ENCODE measurements at places on chromosomes 2 and 18.

DNA sequence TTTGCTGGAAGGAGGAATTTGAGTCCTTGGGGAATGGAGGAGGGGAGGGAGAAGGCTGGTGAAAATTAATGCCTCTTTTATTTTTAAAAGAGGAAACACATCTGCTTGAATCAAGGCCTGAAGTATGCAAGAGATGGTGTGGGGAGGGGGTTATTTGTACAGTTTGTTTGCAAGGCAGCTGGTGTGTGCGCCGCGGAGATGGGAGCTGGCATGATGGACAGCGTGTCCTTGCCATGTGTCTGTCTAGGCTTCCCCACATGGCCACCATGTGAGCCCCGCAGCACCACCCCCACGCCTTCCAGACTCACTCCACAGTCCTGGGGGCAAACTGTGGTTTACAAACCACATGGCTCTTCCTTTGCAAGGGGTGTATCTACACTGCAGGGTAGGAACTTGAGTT lies 154.8 kb upstream of the APCDD1 start:
- no peak for DNase-seq

- peak; percentile 38 for DNase-seq
These were observed 871 bp upstream of the ALS2 start for GRCh38 chr2:201781557-201782051.

DNA sequence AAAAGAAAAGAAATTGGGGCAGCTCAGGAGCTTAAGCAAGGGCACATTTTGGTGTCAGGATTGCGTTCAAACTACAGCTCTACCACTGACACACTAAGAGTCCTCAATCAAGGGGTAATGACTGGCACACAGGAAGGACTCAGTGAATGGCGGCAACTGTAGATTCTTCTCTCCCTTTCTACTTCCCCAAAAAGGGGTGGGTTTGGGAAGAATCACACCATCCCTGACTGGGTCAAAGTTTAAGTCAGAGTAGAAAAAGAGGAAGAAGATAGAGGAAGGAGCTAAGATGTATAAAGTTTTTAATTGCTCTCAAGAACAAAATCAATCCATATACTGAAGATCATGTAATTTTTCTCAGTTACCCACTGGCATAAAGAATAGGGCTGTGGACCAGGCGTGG lies 2.6 kb downstream of the NLRC4 start:
- DNase-seq = no peak

- DNase-seq = no peak
These were observed 96.8 kb downstream of the MTCL1 start for GRCh38 chr18:8802017-8802672.

DNA sequence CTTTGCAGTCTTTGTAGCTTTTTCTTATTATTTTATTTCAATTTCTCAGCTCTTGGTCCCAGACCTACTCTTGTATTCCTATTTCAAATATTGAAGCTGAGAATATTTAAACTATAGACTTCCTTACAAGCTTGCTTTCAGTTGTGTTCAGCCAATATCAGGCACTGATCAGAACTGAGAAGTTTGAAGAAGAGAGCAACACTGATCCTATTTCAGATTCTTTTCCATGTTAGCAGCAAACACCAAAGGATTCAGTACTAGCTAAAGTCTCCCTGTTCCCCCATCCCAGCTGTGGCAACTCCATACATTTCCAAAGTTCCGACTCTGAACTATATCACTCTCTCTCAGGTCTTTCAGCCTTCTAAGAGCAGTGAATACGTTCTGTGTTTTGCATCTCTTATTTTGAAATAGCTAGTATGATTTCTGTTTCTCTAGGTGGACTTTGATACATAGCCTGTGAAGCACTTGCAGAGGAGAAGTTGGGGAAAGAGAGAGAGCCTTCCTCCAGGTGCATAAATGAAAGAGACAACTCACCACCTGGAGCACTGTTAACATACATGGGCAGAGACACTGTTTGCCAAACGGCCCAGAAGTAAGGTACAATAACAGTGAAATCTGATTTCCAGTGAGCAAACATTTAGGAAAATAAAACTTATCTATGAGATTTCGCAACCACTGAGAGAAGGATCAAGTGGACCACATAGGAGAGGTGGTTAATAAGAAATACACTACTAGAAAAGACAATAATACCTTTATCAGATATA lies 135.0 kb upstream of the ZNF804A start:
- DNase-seq = no peak

DNA sequence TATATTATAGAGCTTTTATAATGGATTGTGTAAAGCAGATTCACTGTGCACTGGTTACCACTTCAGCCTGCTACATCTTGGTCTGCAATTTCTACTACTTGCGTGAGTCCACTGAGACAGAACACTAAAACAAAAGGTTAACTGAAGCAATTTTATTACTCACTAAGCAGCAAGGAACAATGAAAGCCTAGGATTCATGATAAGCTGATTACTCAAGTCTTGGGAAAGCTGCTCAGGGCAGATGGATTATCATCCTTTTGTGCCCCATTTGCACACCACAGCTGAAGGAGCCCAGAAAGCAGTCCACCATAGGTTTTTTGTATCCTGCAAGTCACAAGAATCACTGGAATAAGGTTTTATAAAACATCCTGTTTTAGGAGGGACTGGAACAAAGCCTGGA lies 1215.2 kb upstream of the TMEFF2 start:
- DNase-seq = no peak

DNA sequence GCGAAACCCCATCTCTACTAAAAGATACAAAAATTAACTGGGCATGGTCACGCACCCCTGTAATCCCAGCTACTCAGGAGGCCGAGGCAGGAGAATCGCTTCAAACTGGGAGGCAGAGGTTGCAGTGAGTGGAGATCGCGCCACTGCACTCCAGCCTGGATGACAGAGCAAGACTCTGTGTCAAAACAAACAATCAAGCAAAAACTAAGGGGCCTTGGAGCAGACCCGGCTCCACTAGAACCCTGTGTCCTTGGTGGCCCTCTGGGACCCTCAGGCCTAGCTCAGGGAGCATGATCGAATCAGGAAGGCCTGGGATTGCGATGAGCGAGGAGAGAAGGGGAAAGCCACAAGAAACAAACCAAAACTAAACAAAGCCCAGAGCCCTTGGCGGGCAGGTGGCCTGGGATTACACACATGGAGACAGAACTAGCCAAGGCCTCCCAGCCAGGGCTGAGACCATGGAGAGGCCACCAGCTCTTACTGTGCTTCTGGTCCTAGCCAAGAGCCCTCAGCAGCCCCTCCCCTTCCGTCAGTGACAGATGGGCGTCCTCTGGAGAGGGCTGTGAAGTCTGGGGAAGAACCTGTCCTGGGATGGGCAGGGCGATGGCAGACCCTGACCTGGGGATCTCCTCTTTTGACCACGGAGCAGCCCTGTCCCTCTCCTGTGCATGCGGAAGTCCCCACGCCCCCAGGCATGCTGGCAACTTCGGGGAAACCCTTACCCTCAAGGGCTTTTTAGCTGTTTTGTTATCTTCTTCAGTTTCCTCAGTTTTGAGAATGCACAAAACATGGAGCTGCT lies 27.4 kb upstream of the CATIP start:
- no peak for DNase-seq

- DNase-seq = no peak
These were observed 99.1 kb upstream of the UGP2 start for GRCh38 chr2:63742580-63742976.

- no peak for DNase-seq
These were observed 39.6 kb downstream of the KCTD18 start for GRCh38 chr2:200470230-200470629.

DNA sequence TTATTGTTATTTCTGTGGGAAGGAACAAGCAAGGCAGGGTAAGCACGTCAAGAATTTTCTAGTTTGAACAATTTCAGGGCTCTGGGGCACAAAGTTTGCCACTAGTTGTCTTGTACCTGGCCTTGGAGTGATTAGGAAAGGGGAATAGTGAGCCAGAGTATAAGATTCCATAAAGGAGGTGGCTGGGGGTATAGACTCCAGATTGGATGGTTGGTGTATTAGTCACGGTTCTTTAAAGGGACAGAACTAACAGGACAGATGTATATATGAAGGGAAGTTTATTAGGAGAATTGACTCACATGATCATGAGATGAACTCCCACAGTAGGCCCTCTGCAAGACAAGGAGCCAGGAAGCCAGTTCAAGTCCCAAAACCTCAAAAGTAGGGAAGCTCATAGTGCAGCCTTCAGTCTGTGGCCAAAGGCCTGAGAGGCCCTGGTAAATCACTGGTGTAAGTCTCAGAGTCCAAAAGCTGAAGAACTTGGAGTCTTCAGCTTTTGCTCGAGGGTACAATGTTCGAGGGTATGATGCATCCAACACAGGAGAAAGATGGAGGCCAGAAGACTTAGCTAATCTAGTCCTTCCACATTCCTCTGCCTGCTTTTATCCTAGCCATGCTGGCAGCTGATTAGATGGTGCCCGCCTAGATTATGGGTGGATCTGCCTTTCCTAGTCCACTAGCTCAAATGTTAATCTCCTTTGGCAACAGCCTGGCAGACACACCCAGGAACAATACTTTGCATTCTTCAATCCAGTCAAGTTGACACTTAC lies 31.5 kb upstream of the PTPRM start:
- no peak for DNase-seq

GRCh38 chr18:48942554-48943261 lies 8.1 kb downstream of the SMAD7 start:
- DNase-seq = peak; percentile 98

DNA sequence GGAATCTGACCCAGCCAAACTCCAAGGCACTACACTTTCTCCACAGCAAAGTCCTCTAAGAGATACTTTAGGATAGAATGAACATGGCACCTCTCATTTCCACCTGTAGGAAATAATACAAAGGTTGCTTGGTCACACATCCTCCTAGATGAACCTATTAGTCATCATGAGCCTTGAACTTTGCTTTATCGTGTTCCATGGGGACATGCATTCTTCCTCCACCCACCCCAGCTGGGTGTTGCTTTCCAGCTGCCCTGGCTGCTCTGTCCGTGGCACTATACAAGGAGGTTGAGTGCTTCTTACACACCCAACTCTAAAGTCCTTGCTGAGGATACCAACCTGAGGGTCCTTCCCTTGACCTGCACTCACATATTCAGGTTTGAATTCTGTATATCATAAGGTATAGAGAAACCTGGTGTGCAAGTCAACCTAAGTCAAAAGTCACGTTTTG lies 52.7 kb downstream of the SPRED2 start:
- DNase-seq = no peak

GRCh38 chr2:64605026-64605471 lies 48.7 kb downstream of the SERTAD2 start:
- no peak for DNase-seq

DNA sequence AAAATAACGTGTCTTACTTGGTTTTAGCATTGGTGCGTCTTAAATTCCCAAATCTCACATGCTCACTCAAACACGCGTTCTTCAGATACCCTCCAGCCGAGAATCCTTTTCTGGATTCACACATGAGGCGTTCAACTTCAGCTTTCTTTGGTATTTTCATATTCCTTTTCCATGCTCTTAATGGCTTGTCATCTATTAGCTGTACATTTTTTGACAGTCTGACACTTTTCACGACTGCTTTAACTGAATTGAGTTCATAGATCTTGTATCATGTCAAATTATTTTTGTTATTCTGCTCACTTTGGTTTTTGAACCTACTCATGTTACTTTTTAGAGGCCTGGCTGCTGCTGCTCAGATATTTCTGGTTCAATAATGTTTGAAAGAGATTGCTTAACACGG lies 59.0 kb downstream of the INPP5D start:
- no peak for DNase-seq

GRCh38 chr2:135985826-135986393 lies 484 bp upstream of the DARS1 start:
- DNase-seq = no peak

- peak; percentile 98 for DNase-seq
These were observed 189.6 kb upstream of the SP5 start for GRCh38 chr2:170525566-170525900.

DNA sequence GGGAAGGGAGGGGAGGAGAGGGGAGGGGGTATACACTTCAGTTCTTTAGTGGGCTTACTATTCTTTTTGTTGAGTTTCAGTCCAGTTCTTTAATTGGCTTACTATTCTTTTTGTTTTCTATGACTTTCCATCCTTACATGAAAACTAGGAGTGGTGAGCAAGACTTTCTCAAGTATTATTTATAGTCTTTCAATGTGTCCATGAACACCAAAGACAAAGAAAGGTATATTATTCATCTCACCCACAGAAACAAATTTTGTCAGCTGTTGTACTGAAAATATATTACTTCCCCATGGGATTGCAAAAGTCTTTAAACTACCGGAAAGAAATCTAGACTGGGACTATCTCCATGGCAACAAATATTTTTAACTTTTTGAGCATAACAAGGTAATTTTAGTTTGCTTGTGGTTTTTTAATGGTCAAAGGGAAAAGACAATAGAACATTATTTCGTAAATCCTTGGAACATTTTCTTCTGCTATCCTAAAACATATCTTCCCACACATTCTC lies 17.6 kb downstream of the ADAM17 start:
- no peak for DNase-seq

- DNase-seq = no peak
These were observed 25.3 kb upstream of the RPL31 start for GRCh38 chr2:100976645-100977391.

DNA sequence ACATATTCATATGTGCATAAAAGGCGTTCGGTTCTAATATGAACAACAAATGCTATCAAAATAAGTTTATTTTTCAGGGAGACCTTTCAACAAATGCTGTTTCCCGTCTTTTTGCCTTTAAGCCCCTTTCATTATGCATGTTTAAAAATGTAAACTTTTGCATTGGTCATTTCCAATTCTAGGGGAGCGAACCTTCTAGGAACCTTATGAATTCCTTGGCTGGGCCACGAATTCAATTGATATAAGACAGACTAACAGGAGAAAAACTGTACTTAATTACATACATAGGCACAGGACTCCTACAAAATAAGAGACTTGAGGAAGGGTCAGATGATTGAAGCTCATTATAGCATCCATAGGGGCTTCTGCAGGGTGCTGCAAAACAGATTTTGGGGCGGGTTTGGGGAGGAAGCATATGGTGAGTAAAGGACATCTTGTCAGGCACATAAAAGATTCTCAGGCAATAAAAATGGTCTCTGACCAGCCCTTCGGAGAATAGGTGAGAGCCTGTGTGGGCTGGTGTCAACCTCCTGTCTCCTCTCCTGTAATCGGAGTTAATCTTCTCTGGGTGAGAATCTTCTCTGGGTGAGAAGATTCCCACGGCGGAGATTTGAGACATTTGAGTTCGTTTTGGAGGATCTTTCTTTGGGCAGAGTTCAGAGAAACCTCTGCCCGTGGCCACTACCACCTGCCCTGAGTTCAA lies 1.7 kb downstream of the TNFRSF11A start:
- no peak for DNase-seq

DNA sequence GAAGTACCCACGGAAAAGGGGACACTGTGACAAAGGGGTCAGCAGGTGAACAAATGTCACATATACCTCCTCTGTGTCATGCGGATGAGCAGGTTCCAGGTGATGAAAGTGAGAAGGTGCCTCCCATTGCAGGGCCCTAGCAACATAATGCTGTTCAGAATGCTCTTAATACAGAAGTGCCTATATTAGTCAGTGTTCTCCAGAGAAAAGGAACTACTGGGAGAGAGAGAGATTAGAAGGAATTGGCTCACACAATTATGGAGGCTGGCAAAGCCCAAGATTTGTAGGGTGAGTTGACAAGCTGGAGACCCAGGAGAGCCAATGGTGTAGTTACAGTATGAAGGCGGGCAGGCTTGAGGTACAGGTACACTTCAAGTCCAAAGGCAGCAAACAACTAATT lies 98.1 kb upstream of the CDC42EP3 start:
- no peak for DNase-seq

- DNase-seq = no peak
These were observed 700.5 kb upstream of the CHAC2 start for GRCh38 chr2:53067056-53067455.

- no peak for DNase-seq
These were observed 90.7 kb downstream of the PDCL3 start for GRCh38 chr2:100653449-100654035.

- DNase-seq = no peak
These were observed 283.8 kb downstream of the RDH14 start for GRCh38 chr2:18276583-18277075.
